Left hindlimb (tissue), 1 donor: ENCODE measurements at places on chromosomes 6 and 20.

DNA sequence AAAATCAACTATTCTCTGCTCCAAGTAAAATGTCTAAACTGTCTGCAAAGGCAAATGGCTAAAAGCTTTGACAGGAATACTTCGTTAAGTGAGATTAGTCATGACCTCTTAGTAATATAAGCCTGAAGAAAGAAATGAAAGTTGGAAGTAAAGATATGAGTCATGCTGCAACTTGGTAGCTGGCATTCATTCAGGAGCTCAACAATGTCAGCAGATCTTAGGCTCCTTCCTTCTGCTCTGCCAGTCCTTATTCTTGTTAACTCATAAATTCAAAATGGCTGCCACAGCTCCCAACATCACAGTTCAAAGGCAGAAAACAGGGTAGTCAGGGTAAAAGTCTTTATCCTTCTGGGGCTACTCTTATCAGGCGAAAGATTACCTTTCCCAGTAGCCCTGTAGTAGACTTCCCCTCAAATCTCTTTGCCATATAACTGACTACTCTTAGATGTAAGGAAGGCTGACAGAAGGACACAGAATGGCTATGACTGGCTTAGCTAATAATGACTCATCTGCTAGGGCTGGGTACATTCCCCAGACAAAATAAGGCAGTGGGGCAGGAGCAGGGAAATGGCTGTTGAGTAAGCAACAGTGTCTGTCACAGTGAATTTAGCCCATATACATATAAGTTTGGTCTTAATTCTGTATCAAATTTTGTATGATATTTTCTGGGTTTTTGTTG, 24.4 kb upstream of the C6orf62 start:
- DNase-seq: no peak

DNA sequence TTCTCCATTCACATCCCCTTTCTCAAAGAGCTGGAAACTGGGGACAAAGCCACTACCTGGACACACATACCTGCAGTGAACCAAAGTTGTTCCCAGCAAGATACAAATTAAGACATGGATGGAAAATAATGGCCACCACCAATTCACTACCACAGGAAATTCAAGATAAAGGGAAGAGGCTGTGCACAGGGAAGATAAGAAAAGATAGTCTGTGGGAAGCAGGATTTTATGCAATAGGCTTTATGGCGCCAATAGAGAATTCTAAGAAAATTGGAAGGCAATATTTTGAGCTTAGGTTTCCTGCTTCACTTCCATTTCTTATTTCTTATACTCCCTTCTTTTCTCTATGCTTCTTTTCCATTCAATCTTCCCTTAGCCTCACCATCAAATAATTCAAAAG, 9.9 kb downstream of the GPX6 start:
- no peak for DNase-seq

DNA sequence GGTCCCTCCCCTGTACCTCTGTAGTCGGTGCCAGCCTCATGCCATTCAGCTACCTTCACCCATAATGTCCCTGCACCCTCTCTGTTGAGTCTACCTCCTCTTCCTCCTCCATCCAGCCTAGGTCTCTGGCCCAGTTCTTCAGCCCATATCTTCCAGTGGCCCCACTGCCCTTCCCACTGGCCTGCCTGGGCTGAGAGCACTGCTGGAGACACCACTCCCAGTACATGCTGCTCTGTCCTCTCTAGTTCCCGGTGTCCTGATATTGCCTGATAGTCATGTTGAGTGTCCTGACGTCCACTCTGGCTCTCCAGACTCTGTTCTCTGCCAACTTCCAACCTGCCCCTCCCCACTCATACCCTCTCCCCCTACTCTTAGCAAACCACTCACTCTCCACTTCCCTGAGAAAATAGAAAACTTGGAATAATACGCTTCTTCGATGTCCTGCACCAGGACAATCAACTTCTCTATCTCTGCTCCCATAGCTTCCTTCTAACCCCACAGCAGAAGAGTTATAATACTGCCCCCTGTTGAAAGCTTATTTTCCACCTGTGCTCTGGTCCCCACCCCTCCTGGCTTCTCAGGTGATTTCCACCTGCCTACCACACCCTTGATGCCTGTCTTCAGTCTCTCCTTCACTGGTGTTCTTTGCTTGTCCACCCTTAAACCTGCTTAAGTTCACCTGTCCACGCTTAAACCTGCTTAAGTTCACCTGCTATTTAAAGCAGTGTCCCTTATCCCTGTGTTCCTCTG, 19.8 kb downstream of the SLC22A3 start:
- DNase-seq: no peak

- no peak for DNase-seq
Observed at GRCh38 chr6:108850669-108851465, 2.6 kb downstream of the ARMC2 start.

- DNase-seq: no peak
Observed at GRCh38 chr20:23166563-23166962, 80.4 kb upstream of the CD93 start.

DNA sequence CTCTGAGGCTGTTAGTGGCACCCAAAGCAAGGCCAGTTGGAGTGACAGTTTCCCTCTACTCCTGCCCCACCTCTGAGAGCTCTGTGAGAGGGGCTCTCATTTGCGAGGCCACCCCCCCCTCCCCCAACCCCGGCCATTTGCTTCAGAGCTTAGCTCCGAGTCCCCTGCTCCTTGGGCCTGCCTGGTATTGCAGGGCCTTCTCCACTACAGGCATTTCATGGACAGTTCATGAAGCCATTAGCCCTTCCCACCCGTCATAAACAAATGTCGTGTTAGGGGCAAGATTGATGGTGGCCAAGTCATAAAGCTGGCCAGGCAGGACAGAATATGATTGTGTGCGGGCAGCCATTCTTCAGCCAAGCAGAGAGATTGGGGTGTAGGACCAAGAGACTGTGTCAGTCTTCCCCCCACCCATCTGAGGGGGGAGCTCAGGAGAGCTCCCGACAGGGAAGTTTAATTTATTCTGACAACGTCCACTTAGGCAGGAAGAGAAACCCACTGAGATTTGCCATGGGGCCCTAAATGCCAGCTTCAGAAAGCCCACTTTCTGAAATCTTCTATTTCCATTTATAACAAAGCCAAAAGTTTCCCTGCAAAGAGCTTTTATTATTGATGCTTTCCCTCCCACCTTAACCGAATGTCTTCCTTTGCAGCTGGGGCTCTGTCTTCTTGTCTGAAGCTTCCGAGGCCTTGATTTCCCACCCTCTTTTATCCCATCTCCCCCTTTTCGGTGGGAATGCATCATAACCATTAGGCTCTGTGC, 7.2 kb downstream of the FOXC1 start:
- DNase-seq: no peak

DNA sequence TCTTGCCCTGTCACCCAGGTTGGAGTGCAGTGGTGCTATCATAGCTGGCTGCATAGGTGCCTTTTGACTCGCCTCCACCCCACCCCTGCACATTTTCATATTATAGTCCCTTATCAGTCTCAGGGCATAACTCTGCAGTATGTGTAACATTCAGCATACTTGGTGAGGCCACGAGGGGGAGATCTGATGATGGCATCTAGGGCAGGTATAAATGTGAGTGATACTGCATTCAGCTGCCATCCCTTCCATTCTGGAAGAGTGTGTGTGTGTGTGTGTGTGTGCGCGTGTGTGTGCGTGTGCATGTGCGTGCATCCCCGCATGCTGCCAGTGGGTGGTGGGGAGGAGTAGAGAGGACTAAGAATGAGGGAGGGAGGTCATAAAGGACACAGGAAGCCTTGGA, 81.4 kb downstream of the JARID2 start:
- DNase-seq: no peak
